ENCODE measurements at places on chromosomes 3 and 15. TPM values are rescaled to one million over a fixed set of nuclear protein-coding genes. Genes with fewer than 3 reads are reported as not detected.

Gene KLHL40
- total RNA-seq: not detected

Gene VIPR1
- total RNA-seq: 22.3 TPM

Gene VEPH1
- total RNA-seq: not detected

Gene EEF1AKMT4
- total RNA-seq: 3.3 TPM

Gene STX19
- total RNA-seq: not detected

Gene EOGT
- total RNA-seq: 14.7 TPM

Gene SLC25A36
- 68.6 TPM for total RNA-seq

Gene OR5H2
- total RNA-seq: not detected

Gene LSMEM2
- not detected for total RNA-seq

Gene C2CD4A
- not detected for total RNA-seq

Gene HIGD2B
- not detected for total RNA-seq

Gene PGBD4
- total RNA-seq: 3.8 TPM

DNA sequence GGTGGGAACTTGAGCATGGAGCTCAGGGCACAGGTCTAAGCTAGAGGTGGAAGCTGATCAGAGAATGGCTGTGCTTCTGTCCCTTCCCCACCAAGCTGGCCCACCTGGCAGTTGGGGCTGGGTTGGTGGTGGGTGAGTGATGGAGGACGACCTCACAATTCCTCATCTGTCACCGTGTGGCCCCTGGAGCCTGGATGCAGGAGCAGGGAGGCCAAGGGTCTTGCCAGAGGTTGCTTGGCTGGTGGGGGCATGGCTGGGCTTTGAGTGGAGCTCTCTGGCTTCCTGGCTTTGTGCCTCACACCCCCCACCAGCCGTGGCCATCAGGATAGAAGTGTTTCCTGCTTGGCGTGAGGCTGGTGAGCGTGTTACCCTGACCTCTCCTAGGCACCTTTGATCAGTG, 36.0 kb downstream of the FBLN2 start:
- DNase-seq: no peak

- DNase-seq: no peak
Observed at GRCh38 chr3:148330542-148330941, 367.2 kb upstream of the AGTR1 start.

- DNase-seq: no peak
Observed at GRCh38 chr3:181691901-181692300, 19.8 kb upstream of the SOX2 start.

DNA sequence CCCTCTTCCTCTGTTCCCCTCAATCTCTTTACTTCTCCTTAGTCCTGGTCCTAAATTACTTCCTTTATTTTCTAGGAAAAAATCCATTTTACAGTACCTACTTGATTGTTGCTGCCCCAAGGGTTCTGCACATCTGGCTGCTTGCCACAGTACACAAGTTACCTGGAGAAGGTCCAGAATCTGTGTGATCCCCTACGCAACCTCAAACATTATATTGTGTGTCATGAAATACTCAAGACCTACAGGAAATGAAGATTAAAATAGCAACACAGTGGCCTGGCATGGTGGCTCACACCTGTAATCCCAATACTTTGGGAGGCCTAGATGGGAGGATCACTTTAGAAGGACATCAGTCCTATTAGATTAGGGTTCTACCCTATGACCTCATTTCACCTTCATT, 48.7 kb downstream of the PRKAR2A start:
- DNase-seq: no peak

GRCh38 chr3:58999134-58999773, 50.6 kb downstream of the CFAP20DC start:
- DNase-seq: no peak

DNA sequence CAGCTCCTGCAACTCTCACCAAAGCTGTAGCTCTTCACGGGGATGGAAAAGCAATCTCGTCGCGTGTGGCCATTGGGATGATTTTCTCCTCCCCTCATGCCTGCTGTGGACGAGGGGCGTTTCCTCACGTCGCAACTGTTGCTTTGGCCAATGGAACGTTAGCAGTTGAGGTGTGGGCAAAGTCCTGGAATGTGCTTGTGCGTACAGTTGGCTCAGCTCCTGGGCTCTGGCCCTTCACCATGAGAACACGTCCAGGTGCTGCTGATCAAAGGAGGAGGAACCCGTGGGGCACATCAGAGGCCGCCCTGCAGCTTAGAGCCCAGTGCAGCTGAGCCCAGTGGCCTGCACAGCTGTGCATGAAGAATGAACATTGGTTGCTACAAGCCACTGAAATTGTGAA, 186.1 kb downstream of the TJP1 start:
- DNase-seq: no peak

DNA sequence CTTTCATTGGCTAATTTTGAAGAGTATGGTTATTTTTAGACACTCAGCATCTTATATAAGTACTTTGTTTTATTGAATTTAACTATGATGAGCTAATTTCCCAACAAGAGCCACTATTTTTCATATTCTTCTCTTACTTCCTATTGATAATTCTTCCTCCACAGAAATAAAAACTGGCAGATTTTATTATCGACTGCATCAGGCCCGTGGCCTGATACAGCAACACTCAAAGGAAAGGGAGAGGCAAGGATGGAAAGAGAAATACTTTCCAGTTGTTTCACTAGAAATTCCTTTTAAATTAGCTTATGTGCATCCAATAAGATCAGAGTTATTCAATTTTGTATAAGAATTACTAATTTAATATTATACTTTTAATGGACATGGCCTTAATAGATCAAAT, 886.3 kb downstream of the ROBO1 start:
- no peak for DNase-seq

DNA sequence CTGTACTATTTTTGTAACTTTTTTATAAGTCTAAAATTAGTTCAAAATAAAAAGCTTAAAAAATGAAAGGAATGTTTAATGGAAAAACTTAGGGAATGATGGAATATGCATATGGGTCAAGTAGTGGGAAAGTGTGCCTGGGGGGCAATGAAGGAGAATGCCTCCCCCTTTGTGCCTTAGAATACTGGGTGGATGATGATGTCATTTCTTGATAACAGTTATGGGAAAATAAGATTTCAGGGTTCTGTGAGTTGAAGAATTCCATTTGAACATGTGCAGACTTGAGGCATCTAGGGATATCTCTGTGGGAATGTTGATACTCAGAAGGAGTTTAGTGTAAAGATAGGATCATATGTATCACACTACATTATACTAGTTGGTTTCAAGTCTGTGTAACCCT, 13.8 kb downstream of the WDR93 start:
- DNase-seq: no peak

- no peak for DNase-seq
Observed at GRCh38 chr3:191455257-191455952, 5.6 kb upstream of the PYDC2 start.

- DNase-seq: no peak
Observed at GRCh38 chr15:49380912-49381311, 42.1 kb upstream of the FGF7 start.

DNA sequence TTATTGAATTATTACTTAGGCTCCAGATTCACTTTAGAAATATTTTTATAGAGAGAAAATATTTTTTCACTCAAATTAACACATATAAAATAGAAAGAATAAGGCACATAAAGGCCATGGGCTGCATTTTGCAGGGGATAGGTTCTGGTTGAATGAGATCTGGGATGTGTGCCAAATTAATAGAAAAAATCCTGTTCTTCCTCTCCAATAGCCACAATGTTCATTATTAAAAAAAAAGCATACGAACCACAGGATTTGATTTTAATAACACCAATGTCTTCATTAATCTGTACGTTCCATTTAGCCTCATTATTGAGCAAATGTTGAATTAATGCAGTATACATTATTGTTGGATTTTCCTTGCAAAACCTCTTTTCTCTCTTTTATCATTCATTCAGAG, 622.8 kb upstream of the AGTR1 start:
- no peak for DNase-seq

GRCh38 chr3:128210711-128211110, 57.4 kb downstream of the EEFSEC start:
- DNase-seq: no peak

GRCh38 chr3:183038757-183039156, 58.4 kb upstream of the DCUN1D1 start:
- DNase-seq: no peak

DNA sequence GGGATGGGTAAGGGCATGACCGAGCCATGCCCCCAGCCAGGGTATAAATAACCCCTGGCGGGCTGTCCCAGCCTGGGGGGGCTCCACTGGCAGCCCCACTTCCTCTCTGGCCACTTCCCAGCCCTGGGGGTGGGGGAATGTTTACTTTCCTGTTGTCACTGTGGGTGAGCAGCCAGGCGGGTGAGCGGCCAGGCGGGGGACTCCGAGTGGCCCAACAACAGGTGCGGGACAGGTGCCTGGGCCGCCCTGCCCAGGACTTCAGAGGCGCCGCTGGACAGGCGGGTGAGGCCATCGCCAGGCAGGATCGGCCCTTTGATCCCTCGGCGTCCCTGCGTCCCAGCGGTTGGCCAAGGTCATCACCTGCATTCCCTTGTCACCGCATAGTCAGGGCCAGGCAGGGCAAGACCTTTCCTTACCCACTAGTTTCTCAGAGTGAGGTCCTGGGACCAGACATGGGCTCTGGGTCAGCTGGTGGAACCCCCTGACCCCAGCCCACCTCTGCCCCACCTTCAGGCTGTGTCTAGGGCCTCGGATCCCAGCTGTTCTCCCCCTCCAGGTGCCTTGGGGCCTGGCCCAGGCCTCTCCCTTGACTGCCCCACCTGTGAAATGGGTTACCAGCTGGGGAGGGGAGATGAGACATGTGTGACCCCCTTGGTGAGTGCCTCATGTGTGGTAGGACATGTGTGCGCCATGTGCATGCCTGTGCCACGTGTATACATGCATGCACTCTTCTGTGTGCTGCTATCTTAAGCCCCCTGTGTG, 16.6 kb downstream of the SEMA3F start:
- no peak for DNase-seq

GRCh38 chr15:95429345-95429744, 901.2 kb upstream of the NR2F2 start:
- DNase-seq: no peak

DNA sequence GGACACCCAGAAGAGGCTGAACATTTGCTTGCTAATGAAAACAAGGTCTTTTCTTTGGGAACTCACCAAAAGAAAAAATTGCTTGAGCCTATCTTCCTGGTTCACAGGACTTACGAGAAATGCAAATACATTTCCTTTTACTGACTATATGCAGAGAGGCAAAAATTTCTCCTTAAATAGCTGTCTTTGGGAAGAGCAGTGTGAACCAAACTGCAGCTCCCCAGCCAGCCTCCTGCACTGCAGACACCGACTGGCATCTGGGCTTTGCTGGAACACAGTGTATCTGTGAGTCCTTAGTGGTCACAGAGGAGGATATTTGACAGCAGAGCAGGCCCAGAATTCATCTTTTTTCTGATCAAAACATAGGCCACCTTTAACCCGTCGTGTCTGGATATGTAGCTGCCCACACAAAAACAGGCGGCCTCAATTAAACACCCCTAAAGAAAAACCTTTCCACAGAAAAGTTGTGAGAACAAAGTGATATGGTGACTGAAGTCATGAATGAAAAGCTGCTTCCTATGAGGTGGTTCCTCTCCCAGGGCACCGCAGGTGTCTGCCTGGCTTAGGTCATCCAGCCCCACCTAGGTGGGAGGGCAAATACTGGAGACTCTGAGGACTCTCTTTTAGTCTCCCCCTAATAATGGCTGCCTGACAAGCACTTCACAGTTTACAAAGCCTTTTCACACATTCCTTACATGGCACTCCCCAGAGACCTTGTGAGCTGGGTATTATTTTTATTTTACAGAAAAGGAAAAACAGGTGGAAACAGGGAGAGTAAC, 46.1 kb upstream of the TMEM158 start:
- DNase-seq: no peak

- no peak for DNase-seq
Observed at GRCh38 chr3:140715035-140715434, 37.2 kb downstream of the TRIM42 start.

GRCh38 chr15:62901909-62902546, 140.5 kb upstream of the TPM1 start:
- DNase-seq: no peak

GRCh38 chr3:54780336-54780735, 147.5 kb downstream of the LRTM1 start:
- DNase-seq: no peak

GRCh38 chr3:49124991-49125670, 4.5 kb upstream of the USP19 start:
- DNase-seq: no peak

- DNase-seq: no peak
Observed at GRCh38 chr3:114582929-114583328, 289.1 kb downstream of the TIGIT start.

DNA sequence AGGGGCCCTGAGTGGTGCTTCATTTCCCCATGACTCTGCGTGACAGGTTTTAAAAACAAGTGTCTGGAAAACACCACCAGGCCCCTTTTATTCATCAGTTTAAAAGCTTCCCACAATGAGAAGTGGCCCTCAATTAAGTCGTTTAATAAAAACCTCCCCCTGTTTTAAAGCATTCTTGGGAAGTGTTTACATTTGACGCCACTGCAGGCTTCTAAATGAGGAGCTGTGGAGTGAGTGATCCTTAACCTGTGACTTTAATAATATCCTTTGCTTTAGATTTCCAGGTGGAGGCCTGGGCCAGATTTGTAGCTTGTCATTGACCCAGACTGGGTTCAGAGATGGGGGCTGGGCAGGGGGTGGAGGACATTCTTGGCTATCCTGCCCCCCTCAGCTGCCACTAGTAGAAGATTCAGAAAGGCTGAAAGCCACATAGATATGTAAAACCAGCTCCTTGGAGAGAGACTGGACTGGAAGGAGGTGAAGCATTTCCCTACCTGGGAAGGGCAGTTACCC, 11.3 kb downstream of the CGNL1 start:
- DNase-seq: no peak

DNA sequence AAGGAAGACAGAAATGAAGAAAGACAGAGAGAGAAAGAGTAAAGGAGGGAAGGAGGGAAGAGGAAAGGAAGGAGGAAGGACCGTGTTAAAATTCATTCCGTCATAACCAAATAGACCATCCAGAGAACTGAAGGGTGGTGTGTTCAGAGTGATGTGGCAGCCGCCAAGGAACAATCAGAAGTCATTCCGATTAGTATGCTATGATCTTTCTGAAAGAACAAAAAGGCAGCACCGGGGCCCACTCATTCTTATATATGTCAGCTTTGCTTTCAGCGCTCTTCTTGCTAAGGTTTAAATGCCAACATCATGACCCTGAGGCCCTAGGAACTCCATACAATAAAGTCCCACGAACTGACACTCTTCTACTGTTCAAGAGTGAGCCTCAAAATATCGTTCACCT, 78.5 kb downstream of the CD47 start:
- DNase-seq: no peak

GRCh38 chr3:64957408-64958198, 269.8 kb upstream of the ADAMTS9 start:
- no peak for DNase-seq

DNA sequence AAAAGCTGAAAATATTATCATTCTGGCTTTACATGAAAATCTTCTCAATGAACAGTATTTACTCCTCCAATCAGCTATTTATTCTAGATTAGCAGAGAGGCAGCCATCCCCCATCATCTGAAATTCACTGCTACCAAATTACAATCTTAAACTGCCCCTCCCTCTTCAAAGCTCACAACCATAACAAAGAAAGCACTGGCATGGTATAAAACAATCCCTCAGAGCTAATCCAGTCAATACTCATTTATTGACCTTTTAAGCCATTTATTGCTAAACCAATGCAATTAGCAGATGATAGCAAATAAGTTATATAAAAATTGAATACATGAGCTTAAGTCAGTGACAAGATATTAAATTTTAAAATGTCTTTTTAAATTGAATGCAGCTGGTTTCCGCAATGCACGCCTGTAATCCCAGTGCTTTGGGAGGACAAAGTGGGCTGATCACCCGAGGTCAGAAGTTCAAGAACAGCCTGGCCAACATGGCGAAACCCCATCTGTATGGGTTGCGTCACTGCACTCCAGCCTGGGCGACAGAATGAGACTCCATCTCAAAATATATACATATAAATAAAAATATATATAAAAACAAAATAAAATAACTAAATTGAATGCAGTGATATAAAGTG, 12.1 kb downstream of the SLC4A7 start:
- no peak for DNase-seq

All from activated naive CD8-positive, alpha-beta T cell treated with anti-CD3 and anti-CD28 coated beads, Interleukin-2, amount 10 ng/mL, durations not matched to agents 7 days and 5 days (primary cell).